Stimulated activated CD8-positive, alpha-beta memory T cell treated with anti-CD3 and anti-CD28 coated beads, Interleukin-4, amount 100 ng/mL, for 4 hours (primary cell): ENCODE measurements at places on chromosomes 2 and 18.

DNA sequence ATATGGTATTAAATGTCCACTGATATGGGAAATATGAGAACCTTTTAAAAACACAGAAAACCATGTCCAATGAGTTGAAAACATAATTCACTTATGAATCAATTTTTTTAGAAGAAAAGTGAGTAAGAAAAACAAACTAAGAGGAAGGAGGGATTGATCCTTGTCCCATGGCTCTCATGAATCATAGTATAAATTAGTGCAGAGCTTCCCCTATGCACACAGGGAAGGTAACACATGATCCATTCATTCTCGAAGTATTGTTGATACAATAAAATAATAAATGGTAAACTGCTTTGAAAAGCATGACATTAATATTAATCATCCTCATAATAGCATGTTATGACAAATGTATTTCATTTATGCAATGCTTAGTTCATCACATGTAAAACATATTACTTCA is 872.0 kb upstream of the CNTNAP5 start:
- no peak for DNase-seq

- no peak for DNase-seq
These were observed 22.7 kb downstream of the RNF152 start for GRCh38 chr18:61870151-61870550.

DNA sequence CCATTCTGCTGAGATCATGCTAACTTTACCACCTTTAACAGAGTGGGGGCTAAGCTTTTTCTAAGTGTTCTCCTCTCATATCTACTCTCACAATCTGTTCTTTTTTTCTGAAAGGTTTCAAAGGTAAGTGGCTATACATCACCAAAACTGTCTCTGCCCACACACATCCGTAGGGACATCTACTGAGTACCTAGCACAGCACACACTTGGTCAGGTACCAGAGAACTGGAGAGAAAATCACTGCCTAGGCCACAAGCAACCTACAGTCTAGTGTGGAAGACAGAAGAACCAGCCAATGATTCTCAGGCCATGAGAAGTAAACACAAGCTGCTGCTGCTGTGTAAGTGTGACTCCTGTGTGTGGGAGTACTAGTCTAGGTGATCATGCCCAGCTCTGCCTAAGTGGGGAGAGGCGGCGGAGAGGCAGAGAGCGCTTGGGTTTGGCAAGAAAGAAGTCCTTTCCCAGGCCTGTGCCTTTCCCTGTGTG is 176.1 kb upstream of the ZFP36L2 start:
- DNase-seq, result no peak

DNA sequence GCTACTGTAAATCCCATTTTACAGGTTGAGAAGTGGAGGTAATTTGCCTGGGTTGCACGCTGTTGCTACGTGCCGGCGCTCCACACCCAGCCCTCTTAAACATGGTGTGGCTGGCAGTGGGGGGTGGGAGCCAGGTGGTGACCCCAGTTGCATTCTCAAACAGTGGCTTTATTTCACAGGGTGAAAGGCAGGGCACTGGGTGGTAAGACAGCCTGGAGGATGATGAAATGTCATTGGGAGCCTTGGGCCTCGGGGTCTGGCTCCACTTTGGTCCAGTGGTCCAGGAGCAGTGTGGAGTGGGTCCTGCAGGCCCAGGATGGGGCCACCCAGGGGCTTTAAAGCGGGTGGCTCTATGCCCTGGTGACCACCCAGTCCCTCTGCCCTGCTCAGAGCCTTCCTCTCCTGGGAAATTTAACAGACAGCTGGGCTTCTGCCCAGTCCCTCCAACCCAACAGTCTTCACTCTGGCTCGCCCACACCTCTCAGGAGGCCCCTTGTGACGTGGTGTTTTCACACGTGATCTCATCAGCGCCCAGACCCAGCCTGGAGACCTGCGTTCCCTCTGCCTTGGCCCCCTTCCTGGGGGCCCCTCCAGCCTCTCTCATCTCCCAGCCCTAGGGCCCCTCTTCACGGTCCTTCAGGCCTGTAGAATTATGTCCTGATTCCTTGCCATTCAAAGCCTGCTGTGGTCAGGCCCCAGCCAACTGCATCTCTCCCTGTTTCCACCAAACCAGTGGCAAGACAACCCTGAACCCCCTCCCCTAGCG is 92.5 kb downstream of the INHBB start:
- no peak for DNase-seq

DNA sequence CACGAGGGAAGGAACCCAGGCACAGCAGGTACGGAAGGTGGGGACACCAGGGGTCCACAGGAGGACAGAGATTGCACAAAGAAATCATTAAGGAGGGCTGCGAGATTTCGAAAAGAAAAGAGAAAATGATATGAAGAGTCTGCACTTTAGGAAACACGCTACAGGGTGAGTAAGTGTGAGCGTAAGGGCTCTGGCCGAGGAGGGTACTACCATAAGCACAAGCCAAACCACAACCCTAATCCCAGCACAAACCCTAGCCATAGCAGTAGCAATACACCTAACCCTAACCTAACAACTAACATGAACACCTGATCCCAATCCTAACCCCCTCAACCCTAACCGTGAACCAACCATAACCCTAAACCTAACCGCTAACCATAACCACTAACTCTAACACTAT is 104.0 kb downstream of the ZNF516 start:
- DNase-seq, result no peak

- DNase-seq, result no peak
These were observed 75.6 kb upstream of the ITGB6 start for GRCh38 chr2:160275656-160276055.

GRCh38 chr2:30382995-30383394 is 64.1 kb upstream of the LCLAT1 start:
- DNase-seq, result no peak

DNA sequence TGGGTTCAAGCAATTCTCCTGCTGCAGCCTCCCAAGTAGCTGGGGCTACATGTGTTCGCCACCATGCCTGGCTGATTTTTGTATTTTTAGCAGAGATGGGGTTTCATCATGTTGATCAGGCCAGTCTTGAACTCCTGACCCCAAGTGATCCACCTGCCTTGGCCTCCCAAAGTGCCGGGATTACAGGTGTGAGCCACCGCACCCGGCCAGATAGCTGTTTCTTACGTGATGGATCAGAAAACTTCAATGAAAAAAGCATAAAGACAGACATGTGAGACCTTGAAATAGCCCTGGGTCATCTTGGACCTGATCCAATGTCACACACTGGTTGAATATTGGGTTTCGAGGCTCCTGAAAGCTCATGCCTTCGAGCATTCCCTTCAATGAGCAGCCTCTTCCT is 66.7 kb upstream of the RTN4 start:
- DNase-seq, result no peak
